AG20443 (cell line): ENCODE measurements at places on chromosomes 11 and 22.
A peak's percentile ranks its signal among the peaks of the same experiment; 100 is the strongest.

GRCh38 chr11:86335131-86335767 is 33.2 kb downstream of the HIKESHI start:
- DNase-seq: no peak

DNA sequence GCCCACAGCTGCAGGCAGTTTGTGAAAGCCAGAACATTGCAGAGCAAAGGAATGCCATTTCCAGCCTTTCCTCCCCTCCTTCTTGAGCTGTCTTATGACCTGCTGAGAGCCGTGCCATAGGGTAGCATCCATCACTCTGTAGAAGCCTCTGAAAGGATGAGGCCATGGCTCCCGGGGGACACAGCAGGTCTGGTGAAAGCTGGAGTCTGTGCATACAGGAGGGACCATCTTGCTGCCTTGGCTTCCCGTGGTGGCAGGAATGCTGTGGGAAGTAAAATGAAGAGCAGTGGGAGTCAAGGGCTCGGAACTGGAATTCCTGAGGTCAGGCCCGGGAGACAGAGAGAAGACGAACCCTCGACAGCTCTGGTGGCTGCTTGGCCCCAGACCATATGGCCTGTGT is 30.9 kb downstream of the ANO1 start:
- DNase-seq: peak; percentile 30

DNA sequence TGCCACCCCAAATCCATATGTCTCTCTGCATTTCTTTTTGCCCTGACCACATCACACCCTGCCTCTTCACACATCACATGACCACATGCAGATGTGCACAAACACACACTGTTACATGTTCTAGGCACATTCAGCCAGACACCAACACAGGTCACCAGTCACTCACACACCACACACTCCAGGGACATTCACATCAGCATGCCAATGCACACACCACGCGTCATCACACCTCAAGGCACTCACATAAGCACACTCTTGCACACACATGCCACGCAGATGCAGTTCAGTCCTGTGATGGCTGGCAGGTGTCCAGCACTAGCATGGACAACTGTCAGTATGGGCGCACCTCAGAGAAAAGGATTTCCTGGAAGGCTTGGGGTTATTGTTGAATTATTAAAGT is 77.0 kb upstream of the MYOD1 start:
- no peak for DNase-seq

DNA sequence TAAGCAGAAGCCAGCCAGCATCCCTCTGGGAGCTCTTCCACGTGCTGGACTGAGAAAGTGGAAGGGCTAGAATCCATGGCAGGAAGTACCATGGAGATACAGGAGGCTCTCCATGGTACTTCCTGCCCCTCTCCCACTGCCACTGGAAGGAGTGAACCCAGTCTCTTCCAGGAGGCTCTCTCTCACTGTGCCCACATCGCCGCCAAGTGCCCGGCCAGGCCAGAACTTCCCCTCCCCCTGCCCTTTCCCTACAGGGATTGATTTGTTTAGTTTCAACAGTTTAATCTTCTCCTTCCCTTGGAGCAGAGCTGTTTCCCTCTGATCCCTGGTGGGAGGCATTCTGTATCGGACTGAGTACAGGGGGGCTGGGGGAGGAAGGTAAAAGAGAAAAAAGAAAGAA is 133.6 kb downstream of the DSCAML1 start:
- DNase-seq: no peak

DNA sequence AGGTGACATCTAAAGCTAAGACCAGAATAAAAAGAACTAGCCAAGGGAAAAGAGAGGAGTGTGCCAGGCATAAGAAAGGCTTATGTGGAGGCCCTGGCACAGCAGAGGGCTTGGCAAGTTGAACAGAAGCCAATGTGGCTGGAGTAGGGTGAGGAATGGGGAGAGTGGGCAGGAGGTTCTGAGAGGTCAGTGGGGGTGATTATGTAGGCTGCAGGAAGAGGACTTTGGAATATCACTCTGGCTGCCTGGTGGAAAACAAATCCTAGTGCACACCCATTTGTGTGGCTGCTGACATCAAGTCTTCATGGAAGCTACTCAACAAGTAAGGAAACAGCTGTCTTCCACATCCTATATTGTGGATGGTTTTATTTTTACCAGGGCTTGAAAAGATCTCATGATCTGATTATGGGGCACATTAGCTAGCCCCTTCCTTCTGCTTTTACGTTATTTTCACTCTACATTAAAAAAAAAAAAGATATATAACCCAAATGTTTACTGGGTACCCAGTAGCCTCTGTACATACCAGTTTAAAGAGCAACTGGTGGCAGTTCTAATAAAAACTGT is 3.4 kb downstream of the MRPL16 start:
- no peak for DNase-seq

- DNase-seq: no peak
These were observed 73.3 kb downstream of the FAM76B start for GRCh38 chr11:95716266-95716665.

- no peak for DNase-seq
These were observed 25.5 kb upstream of the ACR start for GRCh38 chr22:50712341-50713007.

- DNase-seq: no peak
These were observed 13.9 kb downstream of the NCF4 start for GRCh38 chr22:36874736-36875135.

GRCh38 chr11:132064987-132065620 is 694.7 kb downstream of the NTM start:
- DNase-seq: peak; percentile 89
